ENCODE measurements at places on chromosomes 2 and 18. TPM values are rescaled to one million over a fixed set of nuclear protein-coding genes. Genes with fewer than 3 reads are reported as not detected.

Gene PSTPIP2
- total RNA-seq, result 2.4 TPM

Gene RFTN2
- total RNA-seq, result 2.4 TPM

DNA sequence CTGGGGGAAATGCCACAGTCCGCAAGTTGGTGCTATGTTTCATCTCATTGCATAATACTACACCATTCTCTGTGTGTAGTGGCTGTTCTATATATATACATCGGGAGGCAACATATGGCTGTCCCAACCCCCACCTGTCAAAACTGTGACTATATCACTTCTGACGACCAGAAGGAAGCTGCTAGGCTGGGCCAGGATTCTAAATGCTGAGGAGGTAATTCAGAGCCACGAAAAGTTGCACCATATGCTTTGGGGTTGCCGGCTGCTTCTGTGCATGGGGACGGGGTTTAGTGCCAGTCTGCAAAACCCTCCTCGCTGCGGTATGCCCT is 117.3 kb downstream of the MSH2 start:
- no peaks in the 10 kb centered on the region for H3K27me3 ChIP-seq
- no peak overlapping the region for H3K4me3 ChIP-seq
- no peaks in the 10 kb centered on the region for H3K36me3 ChIP-seq
- H3K27ac ChIP-seq, result no peak overlapping the region
- peaks cover 3% of the 10 kb centered on the region for H3K4me1 ChIP-seq
- DNase-seq, result no peak

DNA sequence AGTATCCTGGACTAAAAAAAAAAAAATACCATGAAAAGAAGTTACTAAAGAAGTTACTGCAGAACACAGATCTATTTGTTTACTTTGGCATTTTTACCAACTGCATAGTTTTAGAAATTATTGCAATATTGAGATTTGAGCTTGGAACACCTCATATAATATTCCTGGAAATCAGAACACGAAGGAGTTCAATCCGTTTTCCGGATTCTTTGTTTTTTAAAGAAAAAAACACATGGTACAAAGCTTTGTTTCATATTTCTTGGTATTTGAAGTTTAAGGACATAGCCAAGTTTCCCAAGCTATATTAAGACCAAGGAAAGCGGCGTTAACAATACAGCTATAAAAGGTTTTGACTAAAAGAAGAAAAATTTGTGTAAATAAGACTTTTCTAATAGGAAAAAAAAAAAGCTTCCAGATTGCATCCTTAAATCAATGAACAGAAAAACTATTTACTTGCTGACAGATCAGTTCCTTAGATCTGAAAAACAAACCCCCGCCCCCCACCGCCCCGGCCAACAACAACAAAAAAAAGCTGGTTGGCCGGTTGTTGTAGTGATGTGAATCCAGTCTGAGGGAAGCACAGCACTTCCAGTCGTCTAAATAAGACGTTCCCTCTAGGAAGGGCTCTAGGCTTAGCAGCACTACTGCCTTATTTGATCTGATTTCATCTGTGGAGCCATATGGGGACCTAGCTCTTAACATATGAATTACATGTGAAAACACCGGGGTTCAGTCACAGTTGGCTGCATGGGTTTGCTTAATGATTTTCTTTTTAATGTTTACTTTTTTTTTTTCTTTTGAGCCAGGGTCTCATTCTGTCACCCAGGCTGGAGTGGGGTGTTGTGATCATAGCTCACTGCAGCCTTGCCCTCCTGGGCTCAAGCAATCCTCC is 2.5 kb upstream of the RHOB start:
- no peaks in the 10 kb centered on the region for H3K4me1 ChIP-seq
- no peak overlapping the region for H3K27ac ChIP-seq
- no peak for DNase-seq

Gene ANKRD23
- total RNA-seq, result 3.5 TPM

GRCh38 chr18:55695091-55695490 is 107.1 kb upstream of the TCF4 start:
- H3K36me3 ChIP-seq, result no peaks in the 10 kb centered on the region
- H3K27ac ChIP-seq, result no peak overlapping the region
- H3K4me3 ChIP-seq, result no peak overlapping the region
- DNase-seq, result no peak
- no peaks in the 10 kb centered on the region for H3K4me1 ChIP-seq

Gene EVA1A
- 4.3 TPM for total RNA-seq

- DNase-seq, result no peak
- H3K4me3 ChIP-seq, result no peak overlapping the region
- H3K4me1 ChIP-seq, result peaks cover 2% of the 10 kb centered on the region
- no peak overlapping the region for H3K27ac ChIP-seq
Observed at GRCh38 chr2:200472853-200473464, 36.9 kb downstream of the KCTD18 start.

DNA sequence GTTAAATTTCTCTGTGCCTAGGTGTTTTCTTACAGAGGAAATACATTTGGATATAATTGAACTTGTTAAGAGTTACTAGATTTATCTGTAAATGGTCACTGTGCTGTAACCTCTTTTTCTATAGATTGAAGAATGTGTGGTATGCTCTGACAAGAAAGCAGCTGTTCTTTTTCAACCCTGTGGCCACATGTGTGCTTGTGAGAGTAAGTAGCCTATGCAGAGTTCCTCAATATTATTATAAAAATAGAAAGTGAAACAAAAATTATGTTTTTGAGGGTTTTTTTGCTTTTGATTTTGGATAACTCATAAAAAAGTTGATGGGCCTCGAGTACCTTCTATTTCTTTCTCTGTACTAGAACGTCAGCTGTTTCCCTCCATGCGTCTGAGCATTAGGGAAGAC is 112.4 kb downstream of the MIB1 start:
- H3K27me3 ChIP-seq, result no peaks in the 10 kb centered on the region
- H3K27ac ChIP-seq, result no peak overlapping the region
- H3K36me3 ChIP-seq, result peaks cover 5% of the 10 kb centered on the region
- no peaks in the 10 kb centered on the region for H3K4me1 ChIP-seq
- DNase-seq, result no peak
- no peak overlapping the region for H3K4me3 ChIP-seq

- H3K36me3 ChIP-seq, result no peaks in the 10 kb centered on the region
- H3K4me3 ChIP-seq, result no peak overlapping the region
- no peak overlapping the region for H3K27ac ChIP-seq
- DNase-seq, result no peak
- no peaks in the 10 kb centered on the region for H3K4me1 ChIP-seq
Observed at GRCh38 chr18:44896846-44897245, 216.2 kb downstream of the SETBP1 start.

DNA sequence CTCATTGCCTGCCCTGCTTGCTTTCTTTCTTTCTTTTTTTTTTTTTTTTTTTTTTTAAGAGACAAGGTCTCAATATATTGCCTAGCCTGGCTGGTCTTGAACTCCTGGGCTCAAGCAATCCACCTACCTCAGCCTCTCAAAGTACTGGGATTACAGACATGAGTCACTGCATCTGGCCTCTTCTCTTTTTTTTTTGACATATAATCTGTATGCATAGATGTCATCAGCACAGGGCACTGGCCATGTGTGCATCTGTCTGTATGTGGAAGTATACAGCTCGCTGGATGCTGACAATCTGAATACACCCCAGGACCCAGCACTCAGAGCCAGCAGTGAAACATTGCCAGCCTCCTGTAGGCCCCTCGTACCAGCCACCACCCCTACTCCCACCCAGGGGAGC is 49.5 kb downstream of the TFCP2L1 start:
- H3K4me1 ChIP-seq, result no peaks in the 10 kb centered on the region
- H3K27ac ChIP-seq, result no peak overlapping the region
- no peaks in the 10 kb centered on the region for H3K27me3 ChIP-seq
- no peak for DNase-seq
- no peak overlapping the region for H3K4me3 ChIP-seq

Gene OR6B2
- total RNA-seq, result not detected

Gene FABP1
- total RNA-seq, result not detected

Gene TWIST2
- total RNA-seq, result 2.6 TPM

GRCh38 chr18:61710082-61710620 is 182.7 kb downstream of the RNF152 start:
- no peak overlapping the region for H3K4me3 ChIP-seq
- H3K4me1 ChIP-seq, result no peaks in the 10 kb centered on the region

- no peak overlapping the region for H3K27ac ChIP-seq
- no peak for DNase-seq
- H3K4me1 ChIP-seq, result no peaks in the 10 kb centered on the region
- no peaks in the 10 kb centered on the region for H3K36me3 ChIP-seq
Observed at GRCh38 chr18:38297910-38298309, 732.3 kb upstream of the CELF4 start.

DNA sequence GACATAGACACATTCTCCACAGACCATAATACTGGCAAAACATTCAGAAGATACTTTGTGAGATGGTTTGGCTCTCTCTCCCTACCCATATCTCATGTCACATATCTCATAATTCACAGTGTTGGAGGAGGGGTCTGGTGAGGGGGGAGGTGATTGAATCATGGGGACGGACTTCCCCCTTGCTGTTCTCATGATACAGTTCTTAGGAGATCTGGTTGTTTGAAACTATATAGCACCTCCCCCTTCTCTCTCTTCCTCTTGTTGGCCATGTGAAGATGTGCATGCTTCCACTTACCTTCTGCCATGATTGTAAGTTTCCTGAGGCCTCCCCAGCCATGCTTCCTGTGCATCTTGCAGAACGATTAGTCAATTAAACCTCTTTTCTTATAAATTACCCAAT is 61.1 kb downstream of the HK2 start:
- H3K27ac ChIP-seq, result no peak overlapping the region
- no peak for DNase-seq
- peaks cover 4% of the 10 kb centered on the region for H3K4me1 ChIP-seq
- H3K36me3 ChIP-seq, result peaks cover 22% of the 10 kb centered on the region
- H3K27me3 ChIP-seq, result no peaks in the 10 kb centered on the region

DNA sequence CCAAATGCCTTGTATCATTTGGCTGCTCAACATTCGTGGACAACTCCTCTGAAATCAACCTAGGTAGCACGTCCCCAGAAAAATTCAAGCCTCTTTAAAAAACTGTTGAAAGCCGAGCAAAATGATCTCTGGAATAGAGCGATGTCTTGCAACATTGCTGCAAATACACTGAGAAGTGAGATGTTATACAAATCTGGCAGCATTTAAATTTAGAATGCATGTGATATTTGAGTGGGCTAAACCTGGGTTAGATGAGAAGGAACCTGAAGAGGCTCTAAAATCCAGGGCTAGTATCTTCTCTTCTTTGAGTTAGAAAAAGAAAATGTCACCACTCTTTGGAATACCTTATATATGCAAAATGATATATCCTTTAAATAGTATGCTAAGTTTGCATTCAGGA is 81.5 kb upstream of the ZBTB14 start:
- no peaks in the 10 kb centered on the region for H3K36me3 ChIP-seq
- no peak for DNase-seq
- no peaks in the 10 kb centered on the region for H3K27me3 ChIP-seq
- H3K27ac ChIP-seq, result no peak overlapping the region

- DNase-seq, result no peak
- H3K4me3 ChIP-seq, result no peak overlapping the region
- no peaks in the 10 kb centered on the region for H3K4me1 ChIP-seq
- H3K27me3 ChIP-seq, result no peaks in the 10 kb centered on the region
- no peaks in the 10 kb centered on the region for H3K36me3 ChIP-seq
Observed at GRCh38 chr2:173221132-173221695, 133.5 kb upstream of the CDCA7 start.

Gene HOXD10
- total RNA-seq, result not detected

DNA sequence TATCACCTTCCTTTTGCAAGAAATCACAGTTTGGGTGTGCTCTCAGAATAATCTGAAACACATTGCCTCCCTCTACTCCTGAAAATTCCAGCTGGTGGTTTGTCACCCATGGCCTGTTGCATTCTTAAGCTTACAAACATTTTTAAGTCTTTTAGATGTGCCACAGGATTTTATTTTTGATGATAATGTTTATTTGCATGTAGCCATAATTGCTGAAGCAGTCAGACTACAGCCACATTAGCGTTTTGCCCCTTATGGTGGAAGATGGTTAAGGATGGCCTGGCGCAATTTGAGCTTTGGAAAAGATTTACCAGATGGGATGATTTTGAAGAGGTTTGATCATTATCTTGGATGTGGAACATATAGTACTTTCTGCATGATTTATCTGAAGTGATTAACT is 439.5 kb downstream of the MEIS1 start:
- H3K27me3 ChIP-seq, result no peaks in the 10 kb centered on the region
- H3K4me1 ChIP-seq, result no peaks in the 10 kb centered on the region
- no peaks in the 10 kb centered on the region for H3K36me3 ChIP-seq
- H3K27ac ChIP-seq, result no peak overlapping the region
- no peak for DNase-seq
- H3K4me3 ChIP-seq, result no peak overlapping the region

Gene TUBB6
- 126 TPM for total RNA-seq

Gene DSG1
- total RNA-seq, result not detected

GRCh38 chr18:3782901-3783300 is 332.9 kb downstream of the TGIF1 start:
- no peaks in the 10 kb centered on the region for H3K27me3 ChIP-seq
- DNase-seq, result no peak
- H3K36me3 ChIP-seq, result no peaks in the 10 kb centered on the region
- H3K4me1 ChIP-seq, result no peaks in the 10 kb centered on the region
- H3K27ac ChIP-seq, result no peak overlapping the region
- no peak overlapping the region for H3K4me3 ChIP-seq

- H3K4me3 ChIP-seq, result no peak overlapping the region
- H3K27me3 ChIP-seq, result no peaks in the 10 kb centered on the region
- no peaks in the 10 kb centered on the region for H3K36me3 ChIP-seq
- H3K4me1 ChIP-seq, result peaks cover under 1% of the 10 kb centered on the region
- DNase-seq, result no peak
- no peak overlapping the region for H3K27ac ChIP-seq
Observed at GRCh38 chr2:217332866-217333265, 473.0 kb upstream of the TNP1 start.

Gene SIX2
- total RNA-seq, result 1.0 TPM

Gene NT5DC4
- not detected for total RNA-seq

GRCh38 chr2:231743376-231744116 is 35.2 kb downstream of the PTMA start:
- no peak overlapping the region for H3K4me3 ChIP-seq
- no peak overlapping the region for H3K27ac ChIP-seq
- no peaks in the 10 kb centered on the region for H3K27me3 ChIP-seq
- DNase-seq, result no peak
- H3K4me1 ChIP-seq, result peaks cover under 1% of the 10 kb centered on the region

Gene TSPYL6
- not detected for total RNA-seq

- DNase-seq, result no peak
Observed at GRCh38 chr2:198187841-198188240, 383.4 kb downstream of the PLCL1 start.

DNA sequence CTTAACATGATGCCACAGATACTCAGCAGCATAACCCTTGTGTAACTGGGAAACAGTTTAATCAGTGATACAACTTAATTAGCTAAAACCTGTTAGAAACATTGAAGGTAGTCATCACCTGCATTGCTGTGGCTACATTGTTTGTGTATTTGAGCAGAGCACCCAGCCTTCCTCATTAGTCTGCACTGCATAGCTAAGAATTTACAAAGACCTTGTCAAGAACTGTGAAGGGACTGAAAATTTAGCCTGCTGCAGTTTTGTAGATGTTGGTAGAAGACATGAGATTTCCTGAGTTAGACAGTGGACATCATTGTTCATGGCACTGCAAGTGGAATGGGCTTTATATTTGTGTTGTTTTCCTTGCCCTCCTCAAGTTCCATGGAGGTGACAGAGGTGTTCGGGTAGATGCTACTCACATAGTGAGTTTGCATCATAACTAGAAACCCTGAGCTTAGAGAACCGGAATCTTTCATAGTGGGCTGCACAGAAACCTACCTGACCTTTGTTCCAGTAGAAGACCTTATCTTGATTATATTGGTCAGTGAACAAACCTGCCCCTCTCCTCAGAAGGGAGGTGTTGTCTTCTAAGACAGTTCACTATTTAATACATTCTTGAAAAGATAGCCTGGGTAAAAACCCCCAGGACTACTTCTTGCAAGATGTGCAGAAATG is 12.5 kb downstream of the VAPA start:
- H3K4me3 ChIP-seq, result no peak overlapping the region
- H3K4me1 ChIP-seq, result peaks cover 5% of the 10 kb centered on the region
- H3K36me3 ChIP-seq, result no peaks in the 10 kb centered on the region
- H3K27me3 ChIP-seq, result no peaks in the 10 kb centered on the region
- DNase-seq, result no peak
- H3K27ac ChIP-seq, result 0 out of 2 replicates have a peak overlapping the region, but pooled peaks have one; percentile 38

Data from H1 (cell line).